ENCODE measurements at places on chromosomes 6 and 20. TPM values are rescaled to one million over a fixed set of nuclear protein-coding genes. Genes with fewer than 3 reads are reported as not detected.

GRCh38 chr6:45969026-45969425 is 46.6 kb downstream of the CLIC5 start:
- no peak for DNase-seq

- no peak for DNase-seq
Observed at GRCh38 chr6:15845492-15845891, 182.7 kb upstream of the DTNBP1 start.

- no peak for DNase-seq
Observed at GRCh38 chr6:169752074-169752623, 727 bp downstream of the ERMARD start.

GRCh38 chr20:59082981-59083380 is 40.4 kb upstream of the PRELID3B start:
- no peak for DNase-seq

DNA sequence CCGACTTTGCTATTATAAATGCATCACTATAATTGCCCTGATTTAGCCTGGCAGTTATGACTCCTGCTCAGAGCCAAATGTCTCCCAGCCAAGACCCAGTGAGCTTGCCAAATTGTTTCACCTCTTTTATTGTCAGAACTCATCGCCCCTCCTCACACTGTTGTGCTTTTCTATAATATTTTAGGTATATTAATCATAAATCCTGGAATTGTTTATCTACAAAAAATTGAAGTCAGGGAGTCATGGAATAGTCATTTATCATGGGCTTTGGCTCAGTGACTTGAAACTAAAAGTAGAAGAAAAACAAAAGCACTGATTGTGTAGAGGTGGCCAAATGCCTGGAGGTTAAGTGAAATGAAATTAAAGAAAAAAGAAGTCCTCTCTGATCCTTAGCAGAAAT is 85.6 kb downstream of the PFDN4 start:
- no peak for DNase-seq

GRCh38 chr6:29424168-29424567 is 9.4 kb downstream of the OR12D1 start:
- DNase-seq: no peak

- peak; percentile 91 for DNase-seq
Observed at GRCh38 chr6:150937132-150937906, 71.8 kb downstream of the MTHFD1L start.

DNA sequence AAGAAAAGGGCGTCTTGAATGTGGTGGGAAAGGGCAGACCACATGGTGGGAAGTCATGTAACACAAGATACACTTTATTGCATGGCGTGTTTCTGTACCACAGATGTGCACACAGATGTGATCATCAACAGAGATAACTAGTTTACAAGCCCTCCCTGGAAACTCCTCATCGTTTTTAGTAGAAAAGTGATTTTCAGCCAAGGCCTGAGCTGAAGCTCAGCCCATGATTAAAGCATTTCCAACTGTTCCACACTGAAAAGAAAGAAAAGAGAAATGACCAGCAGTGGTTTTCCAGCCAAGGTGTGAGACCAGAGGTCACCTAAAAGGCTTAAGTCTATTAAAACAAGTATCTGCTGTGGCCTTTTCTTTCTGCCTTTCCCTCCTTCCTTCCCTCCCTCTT is 463.9 kb upstream of the JAG1 start:
- no peak for DNase-seq

DNA sequence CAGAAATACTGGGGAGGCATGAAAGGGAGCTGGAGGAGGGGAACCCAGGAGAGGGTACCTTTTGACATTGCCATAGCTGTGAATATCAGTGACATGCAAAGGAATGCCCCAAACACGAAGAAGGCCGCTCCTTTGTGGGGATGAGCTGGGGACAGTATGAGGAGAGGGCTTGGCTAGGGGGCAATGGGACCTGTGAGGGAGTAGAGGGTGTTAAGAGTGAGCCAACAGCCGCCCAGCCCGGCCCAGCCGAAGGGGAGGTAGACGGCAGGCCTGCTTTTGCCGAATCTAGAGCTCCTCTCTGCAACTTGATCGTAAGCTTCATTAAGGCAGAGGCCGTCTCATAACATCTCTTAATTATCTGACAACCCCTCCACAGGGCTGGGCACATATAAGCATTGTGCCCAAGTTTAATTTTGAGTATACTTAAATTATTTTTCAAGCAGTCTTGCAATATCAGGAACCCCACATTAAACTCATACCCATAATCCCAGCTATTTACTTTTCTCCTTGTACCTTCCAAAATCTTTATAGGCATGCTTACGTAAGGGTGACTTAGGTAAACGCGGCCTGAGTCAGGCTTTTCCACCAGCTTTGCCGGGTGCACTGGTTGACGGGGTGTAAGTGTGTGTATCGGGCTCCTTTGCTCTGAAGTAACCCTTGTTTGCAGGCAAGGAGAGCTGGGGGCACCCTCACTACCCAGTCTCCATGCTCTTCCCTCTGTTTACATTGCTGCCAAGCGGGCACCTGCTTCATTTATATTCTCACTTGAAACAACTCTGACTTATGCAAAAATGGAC is 24.9 kb upstream of the VEGFA start:
- peak; percentile 67 for DNase-seq

GRCh38 chr6:15474196-15474595 is 188.6 kb downstream of the DTNBP1 start:
- no peak for DNase-seq

GRCh38 chr20:22810030-22810429 is 225.1 kb upstream of the SSTR4 start:
- no peak for DNase-seq

DNA sequence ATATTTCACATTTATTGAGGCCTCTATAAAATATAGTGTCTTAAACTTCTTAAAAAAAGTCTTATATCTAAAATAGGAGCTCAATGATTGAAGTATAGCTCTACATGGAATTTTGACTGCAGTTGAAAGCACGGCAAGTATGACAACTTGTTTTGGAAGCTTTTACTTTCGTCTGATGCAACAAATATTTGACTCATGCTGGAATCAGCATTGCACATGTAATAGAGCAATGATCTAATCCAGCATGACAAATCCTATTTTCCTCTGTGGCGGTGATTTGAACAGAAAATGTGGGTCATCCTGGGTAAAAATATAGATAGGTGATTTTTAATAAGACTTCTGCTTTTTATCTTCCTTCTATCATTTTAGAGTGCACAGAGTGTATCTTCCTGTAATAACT is 111.6 kb downstream of the TINAG start:
- no peak for DNase-seq

DNA sequence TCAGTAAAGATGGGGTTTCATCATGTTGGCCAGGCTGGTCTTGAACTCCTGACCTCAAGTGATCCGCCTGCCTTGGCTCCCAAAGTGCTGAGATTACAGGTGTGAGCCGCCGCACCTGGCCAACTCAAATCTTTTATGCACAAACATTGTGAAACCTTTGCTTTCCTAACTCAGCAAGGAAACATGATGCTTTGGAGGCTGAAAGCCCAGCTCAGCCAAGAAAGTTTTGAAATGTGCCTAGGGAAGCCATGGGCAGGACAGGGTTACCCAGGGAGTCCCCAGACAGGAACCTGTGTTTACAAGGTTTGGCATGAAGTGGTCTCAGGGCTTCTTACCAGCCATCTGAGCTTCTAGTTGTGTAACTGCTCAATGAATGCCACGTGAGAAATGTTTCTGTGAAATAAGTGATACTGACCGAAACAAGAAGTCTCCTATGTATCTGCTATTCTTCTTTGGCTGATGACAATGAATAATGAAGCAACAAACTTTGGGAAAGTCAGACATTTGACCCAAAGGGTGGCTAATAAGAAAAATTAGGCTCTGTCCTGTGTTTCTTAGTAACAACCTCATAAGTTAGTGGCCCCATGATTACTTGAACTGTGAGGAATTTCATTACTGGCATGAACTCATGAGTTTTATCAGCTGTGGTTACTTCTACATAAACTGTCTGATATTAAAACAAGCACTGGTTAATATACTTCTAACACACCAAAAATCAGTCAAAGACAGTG is 163.5 kb downstream of the KIF6 start:
- DNase-seq: no peak

DNA sequence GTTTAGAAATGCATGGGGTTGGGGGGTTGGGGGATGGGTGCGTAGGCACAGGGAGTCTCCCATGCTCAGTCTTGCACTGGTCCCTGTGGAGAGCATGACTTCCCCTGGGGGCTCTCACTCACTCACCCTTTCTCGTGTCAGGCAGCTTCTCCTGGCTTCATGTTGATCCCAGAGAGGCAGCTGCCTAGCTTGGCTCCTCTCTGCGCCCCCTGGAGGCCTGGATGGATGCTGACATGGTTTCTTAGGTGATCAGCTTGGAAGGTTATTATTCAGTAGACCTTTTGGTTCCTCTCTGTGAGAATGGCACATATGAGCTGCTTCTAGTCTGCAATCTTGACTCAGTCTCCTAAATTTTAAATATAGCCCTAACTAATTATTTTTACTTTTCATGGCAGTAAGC is 109.3 kb upstream of the FAM83B start:
- peak; percentile 77 for DNase-seq

- no peak for DNase-seq
Observed at GRCh38 chr20:18721551-18722115, 92.0 kb upstream of the SCP2D1 start.

- peak; percentile 82 for DNase-seq
Observed at GRCh38 chr20:40494248-40494647, 194.8 kb downstream of the MAFB start.

- DNase-seq: peak; percentile 72
Observed at GRCh38 chr6:170167657-170168159, 123.2 kb downstream of the DLL1 start.

Gene SIRPG
- total RNA-seq: 0.19 TPM

Gene IYD
- not detected for total RNA-seq

Gene WTAP
- 70.1 TPM for total RNA-seq

Gene GABRR1
- 0.29 TPM for total RNA-seq

Gene SCAND1
- 35.5 TPM for total RNA-seq

Gene XKR7
- not detected for total RNA-seq

Gene CGAS
- total RNA-seq: 6.2 TPM
